ENCODE measurements at places on chromosomes 4 and X. TPM values are rescaled to one million over a fixed set of nuclear protein-coding genes. Genes with fewer than 3 reads are reported as not detected.

DNA sequence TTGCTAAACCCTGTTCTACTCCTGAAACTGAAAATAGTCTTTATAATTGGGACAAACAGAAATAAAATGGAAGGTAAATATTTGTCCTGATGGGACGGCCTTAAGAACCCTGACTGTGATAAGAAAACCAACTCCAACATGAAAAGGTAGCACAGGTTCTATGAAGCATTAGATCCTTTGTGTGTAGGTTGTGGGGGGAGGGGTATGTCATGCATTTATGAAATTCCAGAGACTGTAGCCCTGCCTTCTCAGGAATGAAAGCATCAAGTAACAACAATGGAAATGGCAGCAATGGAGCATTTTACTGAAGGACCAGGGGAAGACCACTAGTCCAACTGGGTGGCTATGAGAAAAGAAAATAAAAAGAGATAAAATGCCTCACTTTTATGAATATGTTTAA lies 23.9 kb downstream of the CXXC4 start:
- DNase-seq, result no peak

GRCh38 chrX:149040873-149041535 lies 464.1 kb downstream of the IDS start:
- DNase-seq, result no peak

- DNase-seq, result no peak
Observed at GRCh38 chr4:107978716-107979451, 10.8 kb upstream of the HADH start.

GRCh38 chrX:45623266-45623665 lies 422.6 kb upstream of the DIPK2B start:
- no peak for DNase-seq

- DNase-seq, result no peak
Observed at GRCh38 chr4:187236209-187236890, 512.7 kb upstream of the FAT1 start.

GRCh38 chr4:185383451-185383850 lies 12.3 kb downstream of the LRP2BP start:
- no peak for DNase-seq

DNA sequence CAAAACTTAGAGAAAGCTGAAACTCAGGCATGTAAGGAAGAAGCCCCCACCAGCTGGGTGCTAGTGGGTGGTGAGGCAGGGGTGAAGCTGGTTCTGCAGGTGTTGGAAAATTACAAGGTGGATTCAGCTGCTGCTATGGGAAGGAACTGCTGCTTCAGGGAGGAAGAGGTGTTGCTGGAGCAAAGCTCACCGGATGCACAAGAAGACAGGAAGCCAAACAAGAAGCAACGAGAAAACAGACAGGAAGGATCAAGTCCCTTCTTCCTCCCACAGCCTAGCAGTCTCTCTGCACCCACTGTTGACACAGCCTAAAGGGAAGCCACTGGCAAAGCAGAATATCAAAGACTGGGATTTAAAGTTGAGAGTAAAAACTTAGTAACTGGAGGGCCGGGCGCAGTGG lies 100.2 kb upstream of the JADE1 start:
- no peak for DNase-seq

DNA sequence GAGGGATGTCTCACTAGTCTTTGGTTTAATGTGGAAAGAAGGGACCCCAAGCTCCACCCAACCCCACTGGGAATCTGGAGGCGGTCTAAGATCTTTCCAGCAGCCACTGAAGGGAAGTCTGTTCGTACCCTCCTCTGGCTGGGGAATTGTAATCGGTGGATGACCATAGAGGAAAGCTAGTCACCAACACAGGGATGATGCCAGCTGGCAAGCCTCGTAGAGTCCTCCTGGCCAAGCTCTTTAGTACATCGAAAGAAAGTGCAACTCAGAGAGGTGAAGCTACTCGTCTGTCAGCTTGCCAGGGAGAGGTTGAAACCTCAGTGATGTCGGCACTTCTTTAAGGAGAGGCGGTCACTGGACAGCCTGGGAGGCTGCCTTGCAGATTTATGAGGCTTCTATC lies 58.7 kb downstream of the MAMLD1 start:
- no peak for DNase-seq

The DSPP gene
- polyA plus RNA-seq, result not detected

The HPGD gene
- polyA plus RNA-seq, result 90.0 TPM

The NR3C2 gene
- 2.0 TPM for polyA plus RNA-seq

Measured in liver (tissue), 10 donors.